Dermis microvascular lymphatic vessel endothelial cell (primary cell): ENCODE measurements at places on chromosomes 5 and 9. TPM values are rescaled to one million over a fixed set of nuclear protein-coding genes. Genes with fewer than 3 reads are reported as not detected.

DNA sequence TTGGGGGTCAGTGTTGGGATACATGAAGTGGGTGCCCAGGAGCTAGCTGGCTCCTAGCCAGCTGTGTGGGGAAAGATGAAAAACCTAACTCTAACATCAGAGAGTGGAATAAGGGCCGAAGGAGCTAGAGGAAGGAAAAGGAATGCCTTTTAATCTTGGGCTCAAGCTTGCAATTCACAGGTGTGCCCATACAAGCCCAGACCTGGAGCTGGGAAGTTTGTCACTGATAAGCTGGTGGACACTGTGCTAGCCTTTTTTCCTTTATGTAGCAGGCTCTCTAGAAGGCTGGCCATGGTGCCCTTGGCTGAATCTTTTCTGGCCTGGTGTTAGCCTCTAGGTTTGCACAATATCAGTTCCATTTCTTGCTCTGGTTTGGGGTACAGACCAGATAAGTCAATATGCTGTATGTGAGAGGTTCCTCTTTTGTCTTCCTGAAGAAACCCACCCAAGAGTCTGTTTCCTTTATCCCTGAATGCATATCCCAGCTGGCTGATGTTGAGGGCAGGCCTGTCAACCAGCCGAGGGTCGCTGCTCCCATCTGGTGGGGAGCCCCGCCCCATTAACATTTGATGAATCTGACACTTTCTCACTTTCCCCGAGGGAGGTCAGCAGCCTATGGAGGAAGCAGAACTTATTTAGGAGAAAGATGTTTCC, 92.4 kb upstream of the CXCL14 start:
- no peak for DNase-seq

DNA sequence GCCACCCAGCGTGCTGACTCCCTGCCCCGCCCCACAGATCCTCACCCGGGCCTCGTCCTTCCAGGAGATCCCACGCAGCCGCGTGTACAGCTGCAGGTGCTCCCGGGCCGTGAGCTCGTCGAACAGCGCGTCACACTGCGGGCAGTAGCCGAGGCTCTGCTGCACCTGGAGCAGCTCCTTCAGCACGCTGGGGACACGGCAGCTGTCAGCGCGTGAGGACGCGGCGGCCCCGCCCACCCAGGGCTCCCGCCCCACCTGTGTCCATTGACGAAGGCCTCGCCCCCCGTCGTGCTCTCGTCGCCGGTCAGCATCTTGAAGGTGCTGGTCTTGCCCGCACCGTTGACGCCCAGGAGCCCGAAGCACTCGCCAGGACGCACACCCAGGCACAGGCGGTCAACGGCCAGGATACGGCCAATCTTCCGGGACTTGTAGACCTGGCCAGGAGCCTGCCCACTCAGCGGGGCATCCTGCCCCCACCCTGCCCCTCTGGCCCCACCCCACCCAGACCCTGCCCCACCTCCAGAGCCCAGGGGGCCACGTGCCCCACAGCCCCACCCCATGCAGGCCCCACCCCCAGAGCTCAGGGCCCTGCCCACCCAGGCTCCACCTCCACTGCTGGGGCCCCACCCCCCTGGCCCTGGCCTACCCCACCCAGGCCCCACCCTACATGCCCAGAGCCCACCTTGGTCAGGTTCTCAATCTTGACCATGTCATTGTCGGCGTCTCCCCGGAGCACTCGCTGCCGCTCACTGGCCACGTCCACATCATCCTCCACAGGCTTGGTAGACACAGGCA, 13.8 kb upstream of the CLIC3 start:
- no peak for DNase-seq

Gene PCDHB10
- 0.39 and 1.0 TPM in 2 replicates for total RNA-seq

GRCh38 chr9:136091582-136092352, 3.3 kb downstream of the NACC2 start:
- no peak for DNase-seq

DNA sequence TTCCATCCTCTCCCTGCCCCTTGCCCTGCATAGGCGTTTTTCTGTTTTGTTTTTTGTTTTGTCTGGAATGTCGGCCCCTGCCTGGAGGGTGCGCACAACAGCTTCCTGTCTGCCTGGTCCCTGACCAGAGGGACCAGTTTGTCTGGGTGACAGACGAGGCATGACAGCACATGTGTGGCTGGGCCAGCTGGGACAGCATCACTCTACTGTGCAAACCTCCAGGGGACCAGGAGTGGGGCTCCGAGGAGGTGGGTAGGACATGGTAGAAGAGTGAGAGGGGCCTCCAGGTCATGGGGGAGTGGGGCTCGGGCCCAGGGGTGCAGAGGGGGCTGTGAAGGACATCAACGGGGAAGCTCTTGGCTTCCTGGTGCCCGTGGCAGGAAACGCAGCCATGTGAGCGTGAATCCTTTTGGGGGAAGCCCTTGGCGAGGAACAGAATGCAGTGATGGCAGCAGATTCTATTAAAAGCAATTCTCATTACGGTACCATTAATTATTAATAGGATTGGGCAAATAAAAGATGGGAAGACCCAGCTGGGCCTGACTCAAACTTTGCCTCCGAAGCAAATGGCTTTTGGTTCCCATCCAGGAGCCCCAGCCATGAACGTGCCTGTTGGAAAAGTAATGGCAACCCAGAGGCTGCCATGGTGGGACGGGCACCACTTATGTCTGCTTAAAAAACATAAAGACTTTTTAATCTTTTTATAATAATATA, 184.4 kb upstream of the IER5L start:
- no peak for DNase-seq

DNA sequence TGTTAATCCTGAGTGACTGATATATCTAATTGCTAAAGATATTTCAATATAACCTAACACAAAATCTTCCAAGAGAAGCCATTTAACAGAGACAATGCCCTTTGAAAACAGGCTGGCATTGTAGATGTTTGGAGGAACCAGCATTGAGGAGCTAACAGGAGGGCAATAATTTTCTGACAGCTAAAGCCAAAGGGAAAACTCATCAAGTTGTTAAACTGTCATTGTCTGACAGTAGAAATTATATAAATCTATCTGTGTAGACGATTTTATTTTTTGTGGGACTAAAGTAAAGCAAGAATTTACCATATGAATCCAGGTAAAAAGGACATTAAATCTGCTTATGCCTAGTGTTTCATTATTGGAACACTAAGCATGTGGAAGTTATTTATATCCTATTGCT, 500.2 kb upstream of the NMUR2 start:
- no peak for DNase-seq

- no peak for DNase-seq
Observed at GRCh38 chr9:72627956-72628540, 106.6 kb downstream of the TMC1 start.

DNA sequence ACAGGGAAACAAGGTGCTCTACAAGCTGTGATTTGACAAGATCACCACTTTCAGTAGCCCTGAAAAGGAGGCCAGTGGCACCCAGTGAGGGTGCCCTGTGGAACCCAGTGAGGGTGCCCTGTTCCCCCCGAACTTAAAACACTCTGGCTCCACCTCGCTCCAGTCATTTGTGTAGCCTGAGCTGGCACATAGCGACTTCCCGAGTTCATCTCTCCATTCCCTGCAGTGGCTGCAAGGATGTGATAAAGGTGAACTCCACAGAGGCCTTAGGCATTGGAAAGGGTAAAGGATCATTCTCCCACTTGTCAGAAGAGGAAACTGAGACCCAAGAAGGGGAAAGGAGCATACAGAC, 21.9 kb upstream of the ANXA6 start:
- DNase-seq, result no peak

Gene SLC34A3
- not detected in 2 replicates for total RNA-seq
